Effector memory CD8-positive, alpha-beta T cell (primary cell): ENCODE measurements at places on chromosomes 11 and 22.

DNA sequence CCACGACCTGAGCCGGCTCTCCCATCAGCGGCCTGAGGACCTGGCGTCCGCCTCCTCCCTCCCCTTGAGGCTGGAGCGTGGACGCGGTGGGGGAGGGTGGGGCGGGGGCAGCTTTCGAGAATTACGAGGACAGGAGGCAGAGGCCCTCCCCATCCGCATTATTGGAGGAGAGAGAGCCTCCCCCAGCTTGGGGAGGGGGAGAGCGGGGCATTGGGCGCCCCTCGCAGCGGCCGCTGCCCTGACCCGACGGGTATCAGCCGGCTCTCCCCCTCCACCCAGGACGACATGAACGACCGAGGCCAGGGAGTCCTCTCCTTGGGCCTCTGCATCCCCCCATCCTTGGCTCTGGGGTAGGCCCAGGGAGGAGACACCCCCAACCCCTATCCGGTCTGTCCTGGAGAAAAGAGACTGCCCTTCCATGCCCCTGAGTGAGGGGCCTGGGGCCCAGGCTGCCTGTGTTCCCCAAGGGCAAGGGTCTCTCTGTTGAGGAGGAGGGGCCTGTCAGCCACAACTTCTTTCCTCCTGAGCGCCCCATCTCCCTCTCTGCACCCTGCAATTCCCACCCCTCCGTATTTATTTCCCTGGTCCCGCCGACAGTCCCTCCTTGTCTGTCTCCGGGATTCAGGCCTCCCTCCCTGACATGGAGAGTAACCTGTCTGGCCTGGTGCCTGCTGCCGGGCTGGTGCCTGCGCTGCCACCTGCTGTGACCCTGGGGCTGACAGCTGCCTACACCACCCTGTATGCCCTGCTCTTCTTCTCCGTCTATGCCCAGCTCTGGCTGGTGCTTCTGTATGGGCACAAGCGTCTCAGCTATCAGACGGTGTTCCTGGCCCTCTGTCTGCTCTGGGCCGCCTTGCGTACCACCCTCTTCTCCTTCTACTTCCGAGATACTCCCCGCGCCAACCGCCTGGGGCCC, 495 bp downstream of the GPR137 start:
- peaks cover 50% of the 10 kb centered on the region for H3K36me3 ChIP-seq
- H3K4me3 ChIP-seq: peak overlapping the region; percentile 90
- peak overlapping the region; percentile 99 for H3K27ac ChIP-seq
- DNase-seq: no peak

GRCh38 chr11:60970369-60970774, 1.1 kb upstream of the CD6 start:
- H3K4me1 ChIP-seq: peaks cover 32% of the 10 kb centered on the region
- peaks cover 5% of the 10 kb centered on the region for H3K27me3 ChIP-seq
- peak; percentile 75 for DNase-seq

DNA sequence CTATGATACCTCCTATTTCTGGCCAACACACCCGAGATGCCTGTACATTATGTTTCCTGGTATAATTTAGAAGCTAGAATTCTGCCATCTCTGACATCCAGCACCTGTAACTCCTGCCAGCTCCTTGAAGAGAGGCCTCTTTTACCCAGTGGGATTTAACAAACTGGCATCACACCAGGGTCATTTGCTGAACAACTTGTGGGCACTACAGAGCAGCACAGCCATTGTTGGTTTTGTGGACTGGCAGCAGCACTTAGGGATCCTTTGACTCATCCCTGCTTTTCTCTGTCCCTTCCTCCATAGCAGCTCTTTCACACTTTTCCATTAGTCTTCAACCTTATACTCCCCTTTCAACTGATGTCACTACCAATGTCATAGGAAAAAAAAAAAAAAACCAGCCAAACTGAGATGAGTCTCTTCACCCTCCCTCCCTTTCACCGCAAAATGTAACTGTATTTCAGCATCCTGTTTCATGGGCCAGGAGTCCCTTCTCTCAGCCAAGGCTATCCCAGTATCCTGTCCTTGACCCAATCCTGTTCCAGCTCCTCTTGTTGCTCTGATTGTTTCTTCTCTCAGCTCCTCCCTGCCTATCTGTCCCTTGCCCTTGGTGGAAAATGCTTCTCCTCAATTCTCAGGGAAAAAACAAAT, 68.7 kb downstream of the PPFIBP2 start:
- no peak overlapping the region for H3K4me3 ChIP-seq
- no peak for DNase-seq
- H3K27me3 ChIP-seq: peaks cover 25% of the 10 kb centered on the region
- H3K27ac ChIP-seq: no peak overlapping the region

GRCh38 chr11:2665526-2666400, 34.0 kb downstream of the KCNQ1OT1 start:
- DNase-seq: no peak
- H3K27ac ChIP-seq: no peak overlapping the region
- H3K36me3 ChIP-seq: peaks cover 5% of the 10 kb centered on the region
- H3K4me3 ChIP-seq: no peak overlapping the region

- peaks cover 11% of the 10 kb centered on the region for H3K4me1 ChIP-seq
- no peak overlapping the region for H3K27ac ChIP-seq
- peaks cover 36% of the 10 kb centered on the region for H3K36me3 ChIP-seq
- no peak for DNase-seq
Measured at GRCh38 chr11:44113018-44113417, 17.5 kb downstream of the EXT2 start.

GRCh38 chr11:117868088-117868487, 8.4 kb downstream of the FXYD6 start:
- H3K4me1 ChIP-seq: peaks cover 5% of the 10 kb centered on the region
- H3K27me3 ChIP-seq: peaks cover 48% of the 10 kb centered on the region
- no peaks in the 10 kb centered on the region for H3K36me3 ChIP-seq

DNA sequence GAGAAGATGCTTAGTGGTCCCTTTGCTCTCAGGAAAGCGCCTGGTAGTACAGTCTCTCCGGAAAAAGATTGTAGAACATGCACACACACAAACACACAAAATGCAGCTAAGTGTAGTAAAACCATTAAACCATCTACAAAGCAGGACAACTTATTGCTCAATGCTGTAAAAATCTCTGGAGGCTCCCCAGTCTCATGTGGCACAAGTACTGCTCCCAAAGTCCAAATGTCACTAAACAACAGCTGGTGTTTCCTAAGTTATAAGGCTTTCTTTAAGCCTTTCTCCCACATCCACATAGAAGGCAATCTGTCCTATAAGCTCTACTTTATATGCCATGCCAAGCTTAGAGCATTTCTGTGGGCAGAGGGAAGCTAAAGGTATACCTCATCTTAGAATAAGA, 32.9 kb downstream of the CDON start:
- H3K4me3 ChIP-seq: no peak overlapping the region
- no peak overlapping the region for H3K27ac ChIP-seq
- no peaks in the 10 kb centered on the region for H3K36me3 ChIP-seq
- no peaks in the 10 kb centered on the region for H3K4me1 ChIP-seq

- no peak overlapping the region for H3K4me3 ChIP-seq
- DNase-seq: no peak
- no peaks in the 10 kb centered on the region for H3K4me1 ChIP-seq
Measured at GRCh38 chr22:39265143-39265886, 20.5 kb upstream of the PDGFB start.

DNA sequence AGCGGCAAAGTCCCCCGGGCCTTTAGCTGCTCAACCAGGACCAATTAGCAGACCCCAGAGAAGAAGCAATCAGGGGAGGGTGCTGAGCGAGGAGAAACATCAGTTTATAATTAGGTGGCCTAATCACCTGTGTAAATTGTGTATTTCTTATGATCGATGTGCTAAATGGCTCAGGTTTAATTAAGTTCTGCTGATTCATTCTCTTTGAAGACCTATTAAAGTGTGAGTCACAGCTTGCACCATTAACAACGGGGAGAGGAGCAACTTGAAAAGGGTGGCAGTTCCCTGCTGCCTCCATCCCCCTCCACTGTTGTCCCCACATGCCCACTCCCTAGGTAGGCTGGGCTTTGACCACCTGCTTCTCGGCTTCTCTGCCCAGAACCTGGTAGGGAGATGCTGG, 10.7 kb downstream of the ISX start:
- H3K4me3 ChIP-seq: no peak overlapping the region
- no peak overlapping the region for H3K27ac ChIP-seq
- no peak for DNase-seq
